ENCODE measurements at places on chromosomes 7 and 10.

DNA sequence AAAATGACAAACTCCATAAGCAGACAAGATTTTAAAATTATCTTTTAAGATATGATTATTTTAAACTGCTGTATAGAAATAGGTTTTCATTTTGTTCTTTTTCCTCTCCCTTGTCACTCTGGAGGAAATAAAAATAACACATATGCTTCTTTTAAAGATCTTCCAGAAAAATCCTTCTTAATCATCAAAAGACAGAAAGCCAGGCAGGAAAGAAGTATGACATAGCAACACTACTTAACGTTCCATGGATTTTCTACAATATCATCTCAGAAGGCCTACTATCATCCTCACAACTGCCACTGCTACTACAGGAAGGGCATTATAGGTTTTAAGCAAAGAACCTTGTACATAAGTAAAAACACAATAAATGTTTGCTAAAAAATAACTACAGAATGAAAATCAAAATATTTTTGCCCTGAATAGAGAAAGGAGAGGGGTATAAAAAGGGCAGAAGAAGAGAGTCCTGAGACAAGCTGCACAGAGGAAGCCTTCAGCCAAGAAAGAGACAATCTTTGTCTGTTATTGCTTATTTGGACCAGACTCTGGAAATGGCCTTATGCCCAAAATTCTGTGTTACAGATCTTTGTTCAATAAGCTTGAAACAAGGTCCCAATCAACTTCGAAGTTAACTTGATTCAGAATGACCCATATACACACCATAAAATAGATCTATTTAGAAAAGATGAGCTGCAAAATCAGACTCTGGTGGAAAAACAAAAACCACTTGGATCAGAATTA, 67.8 kb downstream of the ABI1 start:
- DNase-seq, result no peak

GRCh38 chr7:39027491-39027890, 49.8 kb downstream of the POU6F2 start:
- DNase-seq, result no peak

DNA sequence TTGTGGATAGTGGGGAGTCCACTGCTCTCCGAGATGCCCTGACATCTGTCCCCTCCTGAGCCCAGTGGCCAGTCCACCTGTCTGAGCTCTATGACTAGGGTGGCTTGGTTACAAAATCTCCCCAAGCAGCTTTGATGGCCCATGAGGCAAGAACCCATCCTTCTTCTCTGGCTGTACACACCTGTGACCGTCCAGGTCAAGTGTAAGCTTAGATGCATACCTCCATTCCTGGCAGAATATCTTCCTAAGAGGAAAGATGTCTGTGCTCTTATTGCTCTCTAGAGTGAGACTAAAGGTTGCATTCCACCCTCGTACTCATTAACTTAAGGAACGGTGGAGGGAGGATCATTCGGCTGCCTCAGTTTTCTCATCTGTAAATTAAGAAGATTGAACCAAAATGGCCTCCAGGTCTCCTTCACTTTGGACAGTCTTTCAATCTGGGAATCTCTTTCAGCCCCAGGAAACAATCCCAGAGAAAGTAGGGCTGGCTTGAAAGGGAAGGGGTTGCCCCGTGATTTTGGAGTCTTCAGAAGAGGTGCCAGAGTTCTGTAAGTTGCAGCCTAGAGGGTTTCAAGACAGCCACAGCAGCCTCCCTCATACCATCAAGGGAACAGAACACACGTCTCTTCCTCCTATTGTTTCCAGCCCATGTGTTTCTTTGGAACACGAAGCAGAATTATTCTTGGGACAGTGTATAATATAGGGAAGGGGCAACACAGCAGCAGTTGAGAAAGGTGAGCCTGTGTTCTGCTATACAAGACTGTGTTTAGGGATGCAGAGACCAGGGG, 5.5 kb downstream of the HOXA4 start:
- DNase-seq, result no peak

DNA sequence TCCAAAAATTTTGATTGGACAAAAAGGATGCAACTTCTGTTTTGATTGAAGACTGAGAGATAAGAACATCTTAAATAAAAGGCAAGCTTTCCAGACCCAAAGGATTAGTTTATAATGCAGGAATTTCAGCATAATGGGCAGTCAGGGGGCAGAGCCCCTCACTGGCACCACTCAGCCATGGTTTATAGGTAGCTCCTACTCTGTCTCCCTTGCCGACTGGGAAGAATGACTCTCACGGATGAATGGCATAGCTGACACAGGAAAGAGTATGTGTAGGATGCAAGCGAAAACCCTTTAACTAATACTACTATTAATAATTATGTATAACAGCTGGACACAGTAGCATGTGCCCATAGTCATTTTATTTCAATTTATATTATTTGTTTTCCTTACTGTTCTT, 53.3 kb downstream of the GALNT11 start:
- DNase-seq, result no peak

DNA sequence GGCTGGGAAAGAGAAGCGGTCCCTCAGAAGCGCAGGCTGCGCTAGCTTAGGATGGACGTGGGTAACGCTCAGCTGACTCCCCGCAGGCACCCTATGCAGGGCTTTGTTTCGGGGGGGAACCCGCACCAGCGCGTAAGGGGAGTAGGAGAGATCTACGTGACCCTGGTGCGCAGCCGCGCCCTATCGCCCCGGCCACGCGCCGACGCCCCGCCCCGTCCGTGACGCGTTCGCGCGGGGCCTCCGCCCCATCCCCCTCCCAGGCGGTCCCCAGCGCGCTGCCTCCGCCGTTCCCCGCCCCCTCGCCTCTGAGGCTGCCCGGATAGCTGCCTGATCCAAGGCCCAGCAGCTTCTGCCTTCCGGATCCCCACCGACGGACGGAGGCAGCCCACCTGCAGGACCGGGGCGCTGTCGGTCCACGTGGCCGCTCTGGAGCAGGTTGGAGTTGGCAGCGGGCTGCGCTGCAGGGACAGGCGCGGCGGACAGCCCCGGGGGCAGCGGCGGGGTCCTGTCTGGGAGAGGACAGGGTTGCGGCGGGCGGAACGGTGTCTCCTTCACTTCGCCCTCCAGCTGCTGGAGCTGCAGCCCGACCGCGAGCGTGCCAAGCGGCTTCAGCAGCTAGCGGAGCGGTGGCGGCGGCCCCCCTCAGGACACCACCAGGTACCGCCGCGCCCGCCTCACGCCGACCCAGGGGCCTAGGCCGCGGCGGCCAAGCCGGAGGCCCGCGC, at the start of gene VDAC2:
Gene VDAC2 (plus strand): TSS at position 515 of the 725 bp plus-strand sequence. CDS start 363 bp downstream, outside the sequence.
- peak; percentile 98 for DNase-seq

GRCh38 chr10:18144928-18145327, 4.7 kb downstream of the CACNB2 start:
- DNase-seq, result no peak

DNA sequence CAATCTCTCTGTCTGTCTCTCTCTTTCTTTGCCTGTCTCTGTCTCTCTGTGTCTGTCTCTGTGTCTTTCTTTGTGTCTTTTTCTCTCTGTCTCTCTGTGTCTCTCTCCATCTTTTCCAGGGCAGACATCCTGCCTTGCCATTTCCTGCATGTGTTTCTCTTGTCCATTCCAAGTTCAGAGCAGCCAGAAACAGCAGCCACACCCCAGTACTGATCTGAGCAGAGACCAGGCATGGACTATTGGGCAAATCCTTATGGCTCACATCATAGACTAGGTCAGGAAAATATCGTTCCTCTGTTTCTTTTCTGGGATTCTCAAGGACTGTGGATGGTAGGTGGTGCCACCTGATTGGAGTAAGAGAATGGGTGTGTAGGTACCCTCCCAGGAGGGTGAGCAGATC, 95.8 kb downstream of the RAMP3 start:
- DNase-seq, result no peak

- peak; percentile 95 for DNase-seq
Measured at GRCh38 chr10:17229016-17229716, 1.1 kb downstream of the VIM start.

DNA sequence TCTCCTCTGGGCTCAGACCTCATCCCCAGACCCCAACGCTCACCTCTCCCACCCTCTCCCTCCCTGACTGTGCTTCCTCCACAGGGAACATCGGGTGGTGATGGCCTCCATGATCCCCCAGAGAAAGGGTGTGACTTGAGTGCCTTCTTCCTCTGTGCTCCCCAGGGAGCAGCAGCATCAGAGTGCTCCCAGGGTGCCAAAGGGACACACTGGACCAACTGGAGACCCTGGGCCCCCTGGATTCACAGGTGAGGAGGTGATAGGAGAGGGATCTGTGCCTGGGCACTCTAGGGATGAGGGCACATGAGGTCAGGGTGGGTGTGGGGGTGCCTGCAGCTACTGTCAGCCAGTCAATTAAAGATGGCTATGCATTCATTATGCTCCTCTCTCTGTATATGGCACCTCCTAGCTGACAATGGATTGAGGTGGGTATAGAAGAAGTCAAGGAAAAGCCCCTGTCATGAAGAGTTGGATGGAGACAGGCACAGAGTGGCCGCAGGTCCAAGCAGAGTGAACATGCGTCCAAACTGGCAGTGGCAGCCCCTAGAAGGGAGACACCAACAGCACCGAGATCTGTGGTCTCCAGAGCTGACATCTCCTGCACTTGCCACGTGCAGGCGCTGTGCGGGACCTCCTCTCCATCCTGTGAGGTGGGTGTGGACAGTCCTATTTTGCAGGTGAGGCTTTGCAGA, 15.5 kb upstream of the VOPP1 start:
- DNase-seq, result no peak

GRCh38 chr7:69166979-69167516, 431.2 kb upstream of the AUTS2 start:
- DNase-seq, result no peak

DNA sequence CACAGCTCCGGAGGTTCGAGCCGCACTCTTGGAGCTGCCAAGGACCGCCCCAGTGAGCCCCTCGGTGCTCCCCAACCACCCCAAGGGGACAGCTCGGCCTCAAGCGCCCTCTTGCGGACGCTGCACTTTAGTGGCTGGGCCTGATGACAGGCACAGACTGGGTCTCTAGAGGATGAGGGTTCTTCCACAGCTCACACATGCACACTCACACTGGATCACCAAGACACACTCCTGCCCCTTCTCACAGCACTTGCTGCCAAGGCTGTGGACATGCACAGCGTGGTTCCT, 2.1 kb downstream of the RET start:
- DNase-seq, result peak; percentile 34

GRCh38 chr7:46554688-46555422, 633.8 kb upstream of the IGFBP3 start:
- DNase-seq, result no peak

DNA sequence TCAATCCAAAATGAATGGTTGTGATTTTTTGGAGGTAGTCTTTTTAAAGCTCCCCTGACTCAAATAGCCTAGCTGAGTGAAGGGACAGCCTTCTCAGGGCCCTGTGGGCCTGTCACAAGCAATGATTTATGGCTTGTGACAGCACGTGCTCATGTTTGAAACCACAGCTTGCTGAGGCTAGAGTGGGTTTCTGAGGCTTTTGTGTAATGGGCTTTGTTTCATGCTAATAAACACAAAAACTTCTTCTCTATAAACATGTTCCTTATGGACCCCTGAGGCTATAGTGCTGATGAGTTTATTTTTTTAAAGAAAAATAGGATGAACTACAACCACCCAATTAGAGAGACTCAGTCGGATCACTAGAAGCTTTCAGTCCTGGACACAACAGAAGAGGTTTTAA, 36.1 kb upstream of the BET1 start:
- DNase-seq, result no peak

DNA sequence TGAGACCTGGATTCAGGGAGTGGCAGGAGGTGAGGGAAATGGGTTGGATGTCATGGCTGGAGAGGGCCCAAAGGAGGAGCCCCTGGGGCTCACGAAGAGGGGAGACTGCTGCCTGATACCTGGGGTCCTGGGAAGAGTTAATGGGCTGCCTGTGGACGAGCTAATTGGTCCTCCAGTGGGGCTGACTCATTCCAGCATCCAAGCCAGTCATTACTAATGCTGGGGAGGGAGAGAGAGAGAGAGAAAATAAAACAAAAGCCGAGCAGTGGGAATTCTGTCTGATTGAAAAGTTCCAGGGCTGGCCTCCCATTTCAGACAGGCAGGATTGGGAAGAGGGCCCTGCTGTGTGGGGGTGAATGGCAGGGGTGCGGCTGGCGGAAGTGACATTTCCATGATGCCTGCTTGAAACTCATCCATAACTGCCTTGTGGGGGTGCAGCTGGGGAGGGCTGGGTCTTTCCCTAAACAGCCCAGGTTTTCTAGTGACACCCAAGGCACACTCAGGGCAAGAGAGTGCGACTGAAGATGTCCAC, 297.8 kb downstream of the RPS24 start:
- no peak for DNase-seq

DNA sequence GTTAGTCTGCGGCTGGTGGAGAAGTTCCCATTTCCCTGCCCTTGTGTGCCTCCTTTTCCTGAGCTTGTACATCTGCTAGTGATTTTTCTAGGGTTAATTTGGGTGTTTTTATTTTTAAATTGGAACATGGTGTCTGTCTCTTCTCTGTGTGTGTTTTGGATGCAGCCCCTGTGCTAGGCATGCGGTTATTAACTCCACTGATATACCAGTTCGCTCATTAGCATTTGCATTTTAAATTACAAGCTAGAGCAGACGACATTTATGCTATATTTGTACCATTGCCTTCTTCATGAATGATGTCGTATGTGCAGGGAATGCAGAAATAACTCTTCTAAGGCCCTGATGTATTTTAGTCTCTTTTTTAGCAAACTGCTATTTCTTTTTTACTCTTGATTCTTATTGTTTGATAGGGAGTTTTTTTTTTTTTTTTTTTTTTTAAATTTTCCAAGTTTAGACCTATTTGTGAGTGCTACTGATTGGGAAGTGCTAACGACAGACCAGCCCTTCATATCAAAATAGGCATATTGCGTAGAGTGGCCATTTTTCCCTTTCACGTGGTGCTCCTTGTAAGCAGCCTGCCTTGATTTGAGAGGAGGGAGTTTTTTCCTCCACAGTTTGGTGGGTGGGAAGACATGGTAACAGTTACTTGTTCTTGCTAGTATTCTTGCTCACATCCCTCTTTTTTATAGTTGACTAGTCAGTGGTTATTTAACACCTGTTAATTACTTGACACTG, 89.6 kb downstream of the LRRC4 start:
- no peak for DNase-seq

DNA sequence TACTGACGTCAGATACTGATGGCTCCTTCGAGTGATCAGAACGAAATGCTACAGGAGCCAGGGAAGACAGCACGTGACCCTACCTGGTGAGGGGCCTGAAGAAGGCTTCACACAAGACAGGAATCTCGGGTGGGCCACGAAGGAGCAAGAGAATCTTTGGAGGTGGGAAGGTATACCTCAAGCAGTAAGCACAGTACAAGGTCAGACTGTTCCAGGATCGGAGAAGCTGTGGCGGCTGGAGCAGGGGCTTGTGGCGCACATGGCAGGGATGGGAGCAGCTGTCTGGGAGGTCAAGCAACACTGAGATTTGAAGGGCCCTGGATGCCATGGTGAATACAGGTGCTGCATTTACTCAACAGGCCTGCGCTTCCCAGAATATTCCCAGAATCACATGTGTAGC, 45.4 kb downstream of the C10orf143 start:
- DNase-seq, result no peak

GRCh38 chr10:1299041-1299726, 243.0 kb downstream of the WDR37 start:
- no peak for DNase-seq

DNA sequence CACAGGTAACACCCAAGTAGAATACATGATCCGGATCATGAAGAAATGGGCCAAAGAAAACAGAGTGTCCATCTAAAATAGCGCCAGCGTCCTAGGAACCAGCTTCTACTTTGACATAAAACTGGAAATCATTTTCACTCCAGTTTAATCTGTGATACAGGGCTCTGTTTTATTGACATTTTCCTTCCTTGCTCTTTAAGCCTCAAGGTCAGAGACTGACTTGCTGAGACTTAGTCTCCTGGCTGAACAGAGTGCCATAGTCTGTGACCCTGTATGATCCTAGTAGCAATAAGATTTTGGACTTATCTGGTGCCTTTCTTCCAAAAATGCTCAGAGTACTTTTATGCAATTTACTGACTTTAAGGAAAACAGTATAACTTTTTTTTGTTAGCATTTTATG, 41.7 kb upstream of the UBN2 start:
- no peak for DNase-seq

All from suppressor macrophage (primary cell).